ENCODE measurements at places on chromosomes 2 and 18.

DNA sequence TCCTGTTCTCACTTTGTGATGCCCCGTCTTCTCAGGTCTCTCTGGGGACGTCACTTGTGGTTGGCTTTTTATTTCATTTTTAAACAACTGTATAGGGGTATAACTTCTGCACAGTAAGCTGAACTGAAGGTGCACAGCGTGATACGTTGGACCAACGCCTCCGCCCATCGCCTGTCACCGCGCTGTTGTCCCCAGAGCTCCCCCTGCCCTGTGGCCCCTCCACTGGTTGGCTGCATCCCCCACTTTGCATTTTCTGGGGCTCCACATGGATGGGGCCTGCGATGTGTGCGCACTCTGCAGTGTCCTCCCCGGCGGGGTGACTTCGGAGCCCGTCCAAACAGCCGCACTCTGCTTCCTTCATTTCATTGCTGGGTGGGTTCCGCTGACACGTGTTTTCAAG is 14.3 kb downstream of the GPR35 start:
- DNase-seq = no peak

- DNase-seq = no peak
These were observed 1.9 kb downstream of the TANC1 start for GRCh38 chr2:158970241-158970751.

- DNase-seq = no peak
These were observed 77.4 kb downstream of the RTP5 start for GRCh38 chr2:241947004-241947350.

DNA sequence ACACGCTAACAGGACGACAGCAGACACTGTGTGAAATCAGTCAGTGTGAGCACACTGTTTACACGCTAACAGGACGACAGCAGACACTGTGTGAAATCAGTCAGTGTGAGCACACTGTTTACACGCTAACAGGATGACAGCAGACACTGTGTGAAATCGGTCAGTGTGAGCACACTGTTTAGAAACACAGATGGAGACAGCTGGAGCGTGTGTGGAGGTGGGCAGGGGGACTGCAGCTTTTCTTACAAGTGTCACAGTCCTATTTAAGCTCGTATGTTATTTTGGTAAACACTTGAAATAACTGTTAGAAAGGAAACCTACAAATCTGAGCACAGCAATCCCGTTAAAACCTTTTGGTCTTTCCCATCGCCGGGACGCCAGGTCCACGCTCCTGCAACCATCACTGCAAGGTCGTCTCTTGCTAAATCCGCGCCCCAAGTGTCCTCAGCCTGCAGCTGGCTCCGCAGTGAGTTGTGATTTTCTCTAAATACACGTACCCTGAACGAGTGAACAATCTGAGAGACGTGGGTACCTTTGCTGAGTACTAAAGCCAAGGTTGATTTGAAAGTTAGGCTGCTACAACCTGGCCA is 58.9 kb upstream of the CTDP1 start:
- no peak for DNase-seq

GRCh38 chr2:117958186-117958585 is 55.7 kb downstream of the CCDC93 start:
- DNase-seq = peak; percentile 81

Measured in bronchial epithelial cell (primary cell).